ENCODE measurements at places on chromosomes 1 and 21. TPM values are rescaled to one million over a fixed set of nuclear protein-coding genes. Genes with fewer than 3 reads are reported as not detected.

- DNase-seq: no peak
Measured at GRCh38 chr1:147266381-147266780, 23.9 kb downstream of the CHD1L start.

- DNase-seq: no peak
Measured at GRCh38 chr1:99327357-99327756, 63.1 kb downstream of the PLPPR4 start.

Gene ATAD3C
- 0.57 TPM for total RNA-seq

DNA sequence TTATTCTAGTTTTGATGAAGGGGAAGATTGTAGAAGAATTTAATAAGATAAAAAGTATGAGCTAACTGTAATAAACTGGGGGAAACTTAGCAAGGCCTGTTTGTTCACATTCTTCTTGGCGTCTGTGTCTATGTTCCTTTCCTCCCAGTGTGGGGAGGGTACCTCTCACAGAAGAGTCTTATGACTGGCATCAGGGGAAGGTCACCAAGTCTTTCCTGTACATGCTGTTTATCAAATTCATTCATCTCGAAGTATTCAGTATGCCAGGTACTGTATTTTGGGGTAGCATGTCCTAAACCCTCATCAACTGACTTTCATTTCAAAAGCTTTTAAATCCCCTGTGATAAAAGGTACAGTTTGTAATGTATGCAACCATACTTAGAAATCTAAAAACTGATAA is 78.4 kb downstream of the HS2ST1 start:
- DNase-seq: no peak

Gene IVL
- not detected for total RNA-seq

DNA sequence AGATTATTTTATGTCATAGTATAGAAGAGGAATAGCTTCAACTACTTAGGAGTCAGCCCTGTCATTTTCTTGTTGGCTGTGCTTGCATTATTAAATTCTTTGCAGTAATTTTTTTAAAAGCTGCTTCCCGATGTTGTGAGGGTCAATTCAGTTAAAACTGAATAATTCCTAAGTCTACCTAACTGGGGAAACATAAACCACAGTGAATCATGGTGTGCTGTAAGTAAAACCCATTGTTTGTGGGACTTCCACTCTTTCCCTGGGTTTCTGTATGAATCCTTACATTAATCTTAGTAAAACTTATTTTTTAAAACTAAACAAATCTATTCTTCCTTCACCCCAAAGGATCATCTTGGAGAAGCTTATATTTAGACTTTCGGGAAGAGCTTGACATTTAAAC is 4.4 kb downstream of the SUCO start:
- no peak for DNase-seq

DNA sequence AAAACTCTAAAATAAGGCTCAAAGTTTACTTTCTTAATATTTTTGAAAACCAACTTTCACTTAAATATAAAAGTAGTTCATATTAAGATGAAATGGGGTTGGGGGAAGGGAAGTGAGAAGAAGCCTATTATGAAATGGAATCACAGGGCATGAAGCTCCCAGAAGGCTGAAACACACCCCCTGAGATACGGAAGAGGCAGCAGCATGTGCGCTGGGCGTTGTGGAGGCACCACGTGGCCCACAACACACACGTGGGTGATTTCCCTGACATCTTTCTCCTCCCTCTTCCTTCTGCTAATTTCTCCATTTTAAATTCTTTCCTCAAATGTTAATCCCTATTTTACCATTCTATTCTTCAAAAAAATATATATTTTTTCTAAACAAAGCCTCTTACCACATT is 35.6 kb upstream of the SEC16B start:
- DNase-seq: no peak

- DNase-seq: no peak
Measured at GRCh38 chr1:214977110-214977509, 105.4 kb upstream of the KCNK2 start.

Gene CFHR1
- not detected for total RNA-seq

DNA sequence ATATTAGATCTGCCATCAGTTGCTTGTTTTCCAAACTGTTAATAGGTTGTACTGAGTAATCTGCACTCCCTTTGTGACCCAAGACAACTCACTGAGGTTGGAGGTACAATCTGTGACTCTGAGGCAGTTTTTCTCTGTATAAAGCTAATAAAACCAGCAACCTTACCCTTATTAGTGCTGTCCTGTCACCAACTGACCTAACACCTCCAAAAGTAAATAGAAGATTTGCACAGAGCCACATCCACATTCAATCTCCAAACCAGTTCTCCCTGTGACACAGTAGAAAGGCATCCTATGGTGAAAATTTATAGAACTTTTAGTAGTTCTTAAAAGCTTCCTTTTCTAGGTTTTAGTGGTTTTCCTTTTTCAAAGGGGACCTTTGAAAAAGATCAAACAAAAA is 140.4 kb upstream of the ADGRL2 start:
- DNase-seq: no peak

GRCh38 chr1:213905344-213905743 is 82.4 kb upstream of the PROX1 start:
- no peak for DNase-seq

- DNase-seq: no peak
Measured at GRCh38 chr1:175839779-175840669, 96.6 kb upstream of the TNR start.

DNA sequence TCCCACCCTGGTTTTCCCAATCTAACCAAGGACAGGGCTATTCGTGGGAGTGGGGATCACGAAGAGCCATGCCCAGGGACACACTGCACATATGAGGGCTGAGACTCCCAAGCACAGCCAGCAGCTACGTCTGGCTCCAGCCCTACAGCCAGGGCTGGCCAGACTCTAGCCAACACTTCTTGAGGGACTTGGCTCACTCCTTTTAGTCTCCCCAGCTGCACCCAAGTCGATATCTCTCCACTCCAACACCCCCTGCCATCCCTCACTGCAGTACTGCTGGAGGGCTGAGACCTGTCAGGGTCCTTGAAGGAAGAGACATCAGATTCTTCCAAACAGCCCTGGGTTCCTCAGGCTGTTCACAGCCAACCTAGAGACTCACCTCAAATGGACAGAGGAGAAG is 62.6 kb downstream of the CD46 start:
- no peak for DNase-seq

- no peak for DNase-seq
Measured at GRCh38 chr1:107838056-107838455, 126.9 kb downstream of the VAV3 start.

DNA sequence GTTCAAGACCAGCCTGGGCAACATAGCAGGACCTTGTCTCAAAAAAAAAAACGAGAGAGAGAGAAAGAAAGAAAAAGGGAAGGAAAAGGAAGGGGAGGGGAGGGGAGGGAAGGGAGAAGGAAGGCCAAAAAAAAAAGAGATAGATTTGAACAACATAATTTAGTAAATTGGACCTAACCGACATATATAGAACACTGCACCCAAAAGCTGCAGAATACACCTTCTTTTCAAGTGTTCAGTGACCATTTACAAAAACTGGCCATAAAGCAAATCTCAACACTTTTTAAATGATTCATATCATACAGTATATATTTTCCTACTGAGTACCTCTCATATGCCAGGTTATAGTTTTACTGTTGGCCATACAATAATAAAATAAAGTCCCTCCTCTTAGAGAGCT is 6.9 kb downstream of the TSTD1 start:
- no peak for DNase-seq

DNA sequence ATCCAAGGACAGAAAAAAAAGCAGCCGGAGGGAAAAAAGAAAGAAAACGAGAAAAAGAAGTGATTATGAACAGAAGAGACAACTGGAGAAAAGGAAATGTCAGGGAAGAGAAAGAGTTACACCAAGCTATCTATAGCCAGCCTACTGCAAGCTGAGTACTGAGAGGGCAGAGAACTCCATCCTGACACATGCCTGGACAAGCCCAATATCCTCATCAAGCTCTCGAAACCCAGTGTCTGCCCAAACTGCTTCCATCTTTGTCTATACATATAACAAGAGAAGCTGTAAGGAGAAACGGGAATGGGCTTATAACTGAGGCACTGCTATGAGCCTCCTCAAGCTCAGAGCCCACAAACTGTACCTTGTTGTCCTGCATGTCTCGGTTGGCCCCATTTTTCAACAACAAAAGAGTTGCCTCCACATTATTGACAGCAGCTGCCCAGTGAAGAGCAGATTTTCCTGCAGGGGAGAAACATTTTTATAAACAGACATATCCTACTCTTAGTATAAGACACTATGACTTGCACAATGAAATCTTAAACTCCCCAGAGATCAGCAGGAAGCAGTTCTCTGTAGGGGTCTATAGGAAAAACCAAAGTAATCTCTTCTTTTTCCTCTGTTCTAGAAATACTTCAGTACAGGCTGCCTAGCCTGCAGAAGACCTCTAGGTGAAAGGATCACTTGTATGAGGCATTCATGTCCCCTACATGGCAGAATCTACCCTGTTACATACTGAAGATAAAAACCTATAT is 21.2 kb upstream of the ADAM30 start:
- DNase-seq: no peak

Gene RGS8
- not detected for total RNA-seq

DNA sequence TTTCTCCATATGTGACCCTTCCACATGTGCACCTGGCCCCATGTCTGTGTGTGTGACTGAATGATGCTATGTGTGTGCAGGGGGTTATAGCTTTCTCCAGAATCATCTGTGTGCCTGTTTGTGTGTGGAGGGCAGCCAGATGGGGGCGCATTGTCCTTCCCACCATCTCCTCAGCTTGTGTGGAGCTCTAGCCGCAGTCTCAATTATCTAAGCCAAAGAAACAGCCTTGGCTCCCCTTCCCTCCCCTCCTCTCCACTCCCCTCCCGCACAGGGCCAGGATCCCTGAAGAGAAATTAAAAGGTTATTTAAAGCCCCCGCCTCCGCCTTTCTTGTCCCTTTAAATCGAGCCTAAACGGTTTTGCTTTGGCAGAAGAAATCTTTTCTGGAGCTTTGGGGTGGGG is 1.8 kb upstream of the DMBX1 start:
- DNase-seq: no peak

- DNase-seq: no peak
Measured at GRCh38 chr1:233844692-233845091, 59.8 kb upstream of the SLC35F3 start.

DNA sequence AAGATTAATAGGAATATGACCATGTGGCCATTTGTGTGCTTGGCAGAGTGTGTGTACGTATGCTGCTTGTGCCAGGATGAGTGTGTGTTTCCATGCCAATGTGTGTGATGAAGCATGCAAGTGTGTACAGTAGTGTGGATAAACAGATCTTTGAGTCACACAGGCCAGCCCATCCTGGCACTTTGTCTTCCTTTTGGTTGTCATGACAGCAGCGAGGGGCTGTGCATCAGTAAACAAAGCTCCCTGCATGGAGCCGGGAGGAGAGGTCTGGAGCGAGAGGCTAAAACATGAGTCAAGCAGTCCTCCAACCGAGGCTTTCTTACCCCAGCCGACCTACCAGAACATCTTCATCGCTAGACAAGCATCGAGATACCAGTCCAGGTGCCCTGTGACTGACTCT is 221.2 kb downstream of the CACNA1E start:
- no peak for DNase-seq
